Iris pigment epithelial cell (primary cell): ENCODE measurements at places on chromosomes 6 and 20.

GRCh38 chr6:131349199-131349598 lies 213.9 kb downstream of the AKAP7 start:
- no peak for DNase-seq

DNA sequence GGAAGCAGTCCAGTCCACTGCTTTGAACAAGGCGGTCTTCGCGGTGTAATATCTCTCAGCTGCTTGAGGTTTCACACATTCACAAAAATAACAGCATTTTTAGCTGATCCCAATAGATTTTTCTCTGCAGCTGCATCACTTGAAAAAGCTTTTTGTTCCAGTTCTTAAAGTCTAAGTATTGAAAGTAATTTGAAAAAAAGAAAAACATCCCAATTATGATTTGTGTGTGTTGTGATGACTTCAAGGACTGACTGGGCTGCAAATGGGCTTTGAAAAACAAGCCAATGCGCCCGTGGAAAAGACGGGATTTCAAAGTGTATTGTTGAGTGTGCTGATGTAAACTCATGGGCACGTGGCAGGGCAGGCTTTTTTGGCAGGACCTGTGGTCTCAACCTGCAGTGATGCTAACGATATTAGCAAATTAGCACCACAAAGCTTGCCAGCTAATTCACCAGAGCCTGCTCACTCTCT lies 151.1 kb downstream of the TMEM242 start:
- no peak for DNase-seq

DNA sequence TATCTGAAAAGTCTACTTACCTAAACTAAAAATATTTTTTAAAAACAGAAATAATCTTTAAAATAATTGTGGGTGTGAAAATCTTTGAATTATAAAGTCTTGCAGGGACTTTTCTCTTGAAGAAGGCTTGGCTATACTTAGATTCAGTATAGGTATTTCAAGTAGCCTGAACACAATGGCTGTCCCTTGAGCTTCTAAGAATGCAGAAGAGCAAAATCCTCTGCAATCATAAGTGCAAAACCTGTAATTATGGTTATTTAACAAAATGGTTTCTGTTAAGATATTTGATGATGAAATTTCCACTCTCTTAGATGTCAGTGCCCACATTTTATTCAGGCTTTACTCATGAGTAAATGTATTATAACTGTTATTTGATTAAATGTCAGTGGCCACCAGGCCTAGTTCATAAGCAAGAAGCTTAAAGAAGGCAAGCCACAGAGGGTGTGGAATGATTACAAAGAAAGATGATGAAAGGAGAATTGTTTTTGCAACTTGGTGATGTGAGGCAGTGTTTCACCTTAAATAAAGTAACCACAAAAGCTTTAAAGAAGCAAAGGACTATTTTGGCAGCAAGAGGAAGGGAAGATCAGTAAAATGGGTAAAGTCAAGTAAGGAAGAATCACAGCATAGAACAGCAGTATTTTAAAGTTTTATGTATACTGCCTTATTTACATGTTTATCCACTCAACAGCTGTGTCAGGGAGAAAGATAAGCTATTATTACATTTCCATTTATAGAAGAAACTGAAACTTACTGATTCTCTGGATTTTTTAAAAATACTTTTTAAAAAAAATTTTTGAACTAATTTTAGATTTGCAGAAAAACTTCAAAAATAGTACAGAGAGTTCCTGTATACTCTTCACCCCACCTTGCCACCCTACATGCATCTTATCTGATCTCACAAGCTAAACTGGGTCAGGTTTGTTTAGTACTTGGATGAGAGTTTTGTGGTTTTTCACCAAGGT lies 351.2 kb upstream of the RUNX2 start:
- DNase-seq: peak; percentile 66

- DNase-seq: no peak
Observed at GRCh38 chr6:7247828-7248227, 65.2 kb downstream of the SSR1 start.

- DNase-seq: no peak
Observed at GRCh38 chr6:158010591-158011477, 29.2 kb downstream of the SYNJ2 start.

GRCh38 chr6:23498013-23498412 lies 628.0 kb upstream of the NRSN1 start:
- DNase-seq: peak; percentile 45

DNA sequence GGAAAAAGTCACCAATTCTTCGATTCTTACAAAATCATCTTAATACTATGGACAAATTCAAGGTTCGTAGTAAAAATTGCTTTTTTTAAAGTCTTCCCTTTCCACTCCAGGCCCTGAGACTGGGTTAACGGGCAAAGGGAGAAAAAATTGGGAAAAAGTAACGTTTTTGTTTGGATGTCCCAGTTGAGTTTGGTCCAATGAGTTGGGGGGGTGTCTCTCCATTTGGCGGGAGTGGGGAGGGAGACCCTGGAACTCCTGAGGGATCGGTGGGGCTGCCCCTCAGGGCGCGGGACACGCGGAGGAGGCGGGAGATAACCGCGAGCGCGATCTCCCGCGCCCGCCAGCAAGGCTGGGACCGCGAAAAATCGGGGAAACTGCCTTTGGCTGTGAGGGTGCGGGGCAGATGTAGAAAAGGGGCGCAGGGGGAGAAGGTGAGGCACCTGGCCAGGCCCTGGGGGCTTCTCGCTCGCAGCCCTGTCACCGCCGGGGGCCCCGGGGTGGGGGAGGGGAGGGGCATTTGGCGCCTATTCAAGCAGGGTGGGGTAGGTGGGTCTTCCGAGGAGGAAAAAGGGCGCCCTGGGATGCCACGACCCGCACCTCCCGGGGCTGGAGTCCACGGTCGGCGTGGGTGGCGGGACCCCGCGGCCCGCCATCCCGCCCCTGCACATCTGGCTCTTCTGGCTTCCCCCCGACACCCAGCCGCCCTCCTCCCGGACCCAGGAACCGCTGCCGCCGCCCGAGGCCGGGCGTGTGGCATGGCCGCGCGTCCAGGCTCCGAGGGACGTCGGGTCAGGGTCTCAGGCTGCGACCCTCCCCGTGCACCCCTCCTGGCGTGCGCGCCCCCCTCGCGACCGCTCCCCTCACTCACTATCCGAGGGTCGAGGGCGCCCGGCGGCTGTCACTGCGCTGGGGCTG lies 595 bp downstream of the FBXO5 start:
- no peak for DNase-seq

DNA sequence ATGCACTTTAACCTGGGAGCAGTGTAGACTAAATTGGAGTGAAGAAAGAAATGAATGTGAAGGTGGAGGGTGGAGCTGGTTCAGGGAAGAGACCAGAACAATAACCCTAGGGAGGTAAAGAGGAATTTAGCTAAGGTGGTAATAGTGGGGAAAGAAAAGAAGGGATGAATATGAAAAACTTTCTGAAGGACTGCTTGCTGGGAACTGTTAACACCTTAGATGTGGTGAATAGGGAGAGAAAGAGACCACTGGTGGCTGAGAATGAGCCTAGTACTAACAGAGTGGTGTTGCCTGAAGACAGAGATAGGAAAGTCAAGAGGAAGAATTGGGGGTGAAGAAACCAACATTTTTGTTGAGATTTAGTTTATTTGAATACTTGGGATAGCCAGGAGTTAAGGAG lies 78.4 kb upstream of the HS3ST5 start:
- no peak for DNase-seq

GRCh38 chr6:102038964-102039363 lies 645.5 kb downstream of the GRIK2 start:
- no peak for DNase-seq

- DNase-seq: no peak
Observed at GRCh38 chr6:106101466-106101865, 15.3 kb downstream of the PRDM1 start.

DNA sequence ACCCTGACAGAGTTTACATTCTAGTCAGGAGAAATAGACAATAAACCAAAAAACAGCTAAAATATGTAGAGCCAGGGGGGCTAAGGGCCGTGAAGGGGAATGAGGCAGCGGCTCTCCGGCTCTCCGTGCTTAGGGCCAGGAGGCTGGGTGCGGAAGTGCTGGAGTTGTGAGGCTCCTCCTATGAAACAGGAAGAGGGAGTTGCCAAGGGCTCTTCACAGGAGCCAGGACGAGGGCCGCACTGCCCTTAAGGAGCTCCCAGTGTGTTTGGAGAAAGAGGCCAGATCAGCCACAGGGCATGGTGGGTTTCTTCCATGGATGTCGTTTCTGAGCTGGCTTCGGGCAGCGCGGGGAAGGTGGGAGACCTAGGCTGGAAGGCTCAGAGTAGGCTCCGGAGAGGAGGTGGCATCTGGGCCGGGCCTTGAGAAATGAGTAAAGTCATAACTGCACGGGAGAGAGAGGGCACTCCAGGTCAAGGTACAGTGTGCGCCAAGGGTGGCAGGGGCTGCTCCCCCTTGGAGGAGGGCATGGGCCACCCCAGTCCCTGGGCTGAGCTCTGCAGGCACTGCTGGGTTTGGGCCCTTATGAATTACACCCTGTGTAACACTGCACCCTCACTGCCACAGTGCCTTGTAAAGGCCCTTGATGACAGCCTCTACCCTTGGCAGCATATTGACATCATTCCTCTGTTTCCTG lies 20.8 kb upstream of the MLN start:
- peak; percentile 69 for DNase-seq

DNA sequence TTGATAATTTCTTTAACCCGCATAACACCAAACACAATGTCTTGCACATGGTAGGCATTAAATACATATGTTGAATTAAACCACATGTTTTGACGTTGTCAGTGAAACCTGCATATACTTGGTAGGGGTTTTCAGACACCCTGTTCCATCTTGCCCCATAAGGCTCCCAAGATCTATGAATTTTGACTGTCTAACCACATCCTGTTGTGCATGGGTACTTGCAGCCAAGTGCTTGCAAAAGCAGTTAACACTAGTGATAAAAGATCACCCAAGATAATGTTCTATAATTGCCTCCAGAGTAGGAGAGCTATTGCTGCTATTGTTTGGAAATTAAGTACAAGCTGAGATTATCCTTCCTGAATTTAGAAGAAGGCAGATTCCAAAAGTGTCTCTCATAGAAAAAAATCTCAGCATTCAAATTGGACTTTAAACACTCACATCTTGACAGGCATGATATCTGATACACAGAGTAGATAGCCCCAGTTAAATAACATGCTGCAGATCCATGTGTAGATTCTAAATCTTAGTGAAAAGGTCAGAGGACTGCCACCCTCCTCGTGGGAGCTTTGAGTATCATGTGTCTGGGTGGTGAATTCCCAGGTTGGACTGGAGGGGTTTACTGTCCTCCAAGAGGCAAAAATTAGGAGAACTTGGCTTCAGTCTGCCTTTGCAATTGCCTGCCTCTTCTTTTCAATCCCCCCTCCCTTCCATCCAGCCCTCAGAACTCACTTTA lies 25.8 kb upstream of the CCN6 start:
- DNase-seq: peak; percentile 71

DNA sequence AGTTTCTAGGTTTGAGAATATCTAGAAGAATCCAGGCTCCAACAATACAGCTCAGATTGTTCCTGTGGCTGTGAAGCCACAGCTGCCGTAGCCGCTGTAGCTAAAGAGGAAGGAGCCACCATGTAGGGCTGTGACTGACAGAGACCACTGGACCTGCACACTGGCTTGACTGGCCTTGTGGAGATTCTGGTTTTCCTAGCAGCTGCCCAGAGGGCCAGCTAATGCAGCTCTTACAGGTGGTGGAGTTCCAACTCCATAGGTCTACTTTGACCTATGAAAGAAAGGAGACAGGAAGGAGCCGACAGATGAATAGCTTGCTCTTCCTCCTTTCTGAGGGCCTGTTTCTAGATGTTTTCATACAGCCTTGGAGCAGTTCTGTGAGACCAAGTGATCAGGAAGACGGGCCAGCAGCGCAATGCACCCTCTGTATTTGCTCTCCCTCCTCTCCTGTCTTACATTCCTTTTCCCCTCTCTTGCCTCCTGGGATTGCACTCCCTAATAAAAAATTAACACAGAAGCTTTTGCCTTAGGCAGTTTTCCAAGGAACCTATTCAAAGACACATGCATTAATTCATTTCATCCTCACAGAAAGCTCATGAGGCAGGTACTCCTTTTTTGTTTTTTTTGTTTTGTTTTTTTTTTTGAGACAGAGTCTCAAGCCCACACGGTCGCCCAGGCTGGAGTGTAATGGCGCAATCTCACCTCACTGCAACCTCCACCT lies 51.8 kb upstream of the MYB start:
- DNase-seq: no peak

DNA sequence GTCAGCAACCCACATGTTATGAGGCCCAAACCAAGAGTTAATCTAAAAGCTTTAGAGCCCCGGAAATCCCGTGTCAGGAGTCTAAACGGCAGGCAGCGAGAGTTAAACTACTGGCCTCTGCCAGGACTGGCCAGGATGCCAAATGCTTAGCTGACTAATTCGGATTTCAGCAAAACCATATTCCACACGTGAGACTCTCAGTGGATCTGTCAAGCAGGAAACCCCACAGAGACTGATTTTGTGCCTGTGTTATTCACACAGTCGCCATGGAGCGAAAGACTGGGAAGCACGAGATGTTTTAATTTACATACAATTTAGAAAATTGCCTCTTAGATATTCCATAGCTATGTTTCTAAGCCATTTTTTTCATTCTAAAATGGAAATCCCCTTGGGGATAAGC lies 152.9 kb downstream of the RNASET2 start:
- DNase-seq: no peak

DNA sequence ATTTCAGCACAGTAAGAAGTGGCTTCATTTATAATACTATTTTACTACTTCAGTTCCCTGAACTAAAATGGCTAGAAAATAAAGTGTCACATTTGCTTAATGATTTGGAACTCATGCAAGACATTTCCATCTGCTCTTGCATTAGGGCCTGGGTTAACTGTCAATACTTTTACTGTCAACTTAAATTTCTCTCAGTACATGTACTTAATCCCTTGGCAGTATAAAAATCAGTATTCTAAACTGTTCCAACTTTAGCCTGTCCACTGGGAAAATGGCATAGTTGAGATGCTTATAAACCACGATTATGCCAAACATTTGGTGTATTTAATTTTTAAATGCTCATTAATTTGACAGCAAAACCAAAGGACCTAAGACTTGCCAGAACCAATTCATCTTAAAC lies 154.5 kb downstream of the ASCC3 start:
- DNase-seq: peak; percentile 51

DNA sequence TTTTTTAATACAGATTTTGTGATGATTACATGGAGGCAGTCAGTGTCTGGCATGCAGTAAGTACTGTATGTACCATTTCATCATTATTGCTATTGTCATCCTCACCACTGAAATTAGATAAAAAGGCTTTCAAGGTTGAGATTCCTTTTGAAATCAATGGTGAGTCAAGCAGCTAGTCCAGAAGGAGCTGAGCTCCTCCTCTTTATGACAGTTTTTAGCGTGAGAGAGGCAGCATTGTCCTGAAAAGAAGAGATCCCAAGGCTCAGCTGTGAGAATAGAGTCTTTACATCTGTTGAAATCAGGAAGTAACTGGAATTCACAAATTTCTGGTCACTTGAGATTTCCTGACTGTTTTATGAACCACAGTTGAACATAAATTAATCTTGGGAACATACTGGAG lies 161.9 kb downstream of the PAX1 start:
- no peak for DNase-seq

GRCh38 chr6:37807656-37808055 lies 11.9 kb upstream of the ZFAND3 start:
- no peak for DNase-seq

DNA sequence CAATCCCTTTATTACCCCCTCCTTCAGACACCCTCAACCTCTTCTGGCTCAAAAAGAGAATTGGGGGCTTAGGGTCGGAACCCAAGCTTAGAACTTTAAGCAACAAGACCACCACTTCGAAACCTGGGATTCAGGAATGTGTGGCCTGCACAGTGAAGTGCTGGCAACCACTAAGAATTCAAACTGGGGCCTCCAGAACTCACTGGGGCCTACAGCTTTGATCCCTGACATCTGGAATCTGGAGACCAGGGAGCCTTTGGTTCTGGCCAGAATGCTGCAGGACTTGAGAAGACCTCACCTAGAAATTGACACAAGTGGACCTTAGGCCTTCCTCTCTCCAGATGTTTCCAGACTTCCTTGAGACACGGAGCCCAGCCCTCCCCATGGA lies 2.2 kb downstream of the TNF start:
- DNase-seq: no peak
